ENCODE measurements at places on chromosomes 1 and 21.

DNA sequence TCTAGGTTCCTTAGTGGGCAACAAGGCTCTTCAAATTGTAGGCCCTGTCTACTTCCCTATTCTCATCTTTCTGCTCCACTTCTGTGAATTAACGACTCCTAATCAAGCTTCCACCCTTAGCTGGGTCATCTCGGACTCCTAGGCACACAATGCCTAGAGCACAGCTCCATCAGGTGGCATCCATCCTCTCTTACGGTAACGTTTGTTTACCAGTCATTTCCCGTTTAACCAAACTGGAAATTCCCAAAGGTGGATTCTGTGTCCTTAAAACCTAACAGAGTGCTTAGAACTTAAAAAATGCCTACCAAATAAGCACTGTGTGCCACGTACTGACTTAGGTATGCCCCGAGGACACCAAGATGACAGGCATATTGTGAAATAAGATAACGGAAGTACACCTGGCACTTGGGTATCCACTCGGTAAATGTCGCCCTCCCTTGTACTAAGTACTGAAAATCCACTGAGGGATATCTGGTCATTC is 1.5 kb downstream of the PARP1 start:
- peak; percentile 20 for DNase-seq

GRCh38 chr1:204108312-204109141 is 35.6 kb downstream of the SOX13 start:
- DNase-seq: no peak

- DNase-seq: no peak
These were observed 31.7 kb upstream of the WNT4 start for GRCh38 chr1:22174446-22175220.

GRCh38 chr21:25979845-25980616 is 190.5 kb downstream of the APP start:
- DNase-seq: no peak

DNA sequence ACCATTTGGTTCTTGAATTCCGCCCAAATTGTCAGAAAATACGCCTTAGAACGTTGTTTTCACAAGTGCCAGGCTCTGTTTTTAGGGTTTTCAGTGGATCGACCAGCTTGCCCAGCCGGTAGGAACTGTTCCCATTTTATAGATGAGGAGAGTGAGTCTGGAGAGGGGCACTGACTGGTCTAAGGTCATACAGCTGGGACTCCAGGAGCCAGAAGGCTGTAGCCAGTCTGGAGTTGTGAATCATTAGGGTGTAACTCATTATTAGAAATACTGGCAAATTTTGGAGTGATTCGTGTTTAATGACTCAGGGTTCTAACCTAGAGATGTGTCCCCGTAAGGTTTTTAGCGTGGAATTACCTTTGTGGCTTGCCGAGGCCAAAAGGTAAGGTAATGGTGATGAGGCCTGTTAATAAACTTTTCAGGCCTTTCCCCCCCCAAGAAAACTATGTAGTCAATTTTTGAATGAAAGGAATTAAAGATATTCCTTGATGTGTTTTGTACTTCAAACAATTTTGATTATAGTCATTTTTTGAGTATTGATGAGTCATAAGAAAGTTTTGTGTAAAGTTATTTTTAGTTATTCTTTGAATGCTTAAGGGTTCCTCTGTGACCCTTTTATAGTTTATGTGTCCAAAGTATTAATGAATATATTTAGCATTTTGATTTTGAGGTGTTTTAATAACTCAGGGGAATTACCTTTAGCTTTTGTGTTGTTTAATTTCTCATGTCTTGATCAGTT is 2.1 kb downstream of the DYRK1A start:
- DNase-seq: peak; percentile 49

- peak; percentile 17 for DNase-seq
These were observed 80.3 kb downstream of the OSBPL9 start for GRCh38 chr1:51697166-51697565.

DNA sequence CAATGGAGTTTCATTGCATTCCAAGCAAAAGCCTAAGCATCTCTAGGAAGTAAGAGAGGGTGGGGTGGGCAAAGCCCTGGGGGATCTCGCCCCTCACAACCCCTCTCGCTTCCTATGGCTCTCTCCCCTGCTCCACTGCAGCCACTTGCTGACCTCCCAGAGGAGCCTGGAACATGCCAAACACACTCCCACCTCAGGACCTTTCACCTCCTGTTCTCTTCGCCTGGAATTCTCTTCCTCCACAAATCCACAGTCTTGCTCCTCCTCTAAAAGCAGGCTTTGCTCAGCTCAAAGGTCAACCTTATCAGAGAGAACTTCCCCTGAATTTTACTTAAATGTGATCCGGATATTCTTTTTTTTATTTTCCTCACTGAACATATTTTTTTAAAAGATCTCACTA is 20.9 kb upstream of the SRRM1 start:
- DNase-seq: no peak
